ENCODE measurements at places on chromosomes 1 and 21. TPM values are rescaled to one million over a fixed set of nuclear protein-coding genes. Genes with fewer than 3 reads are reported as not detected.

DNA sequence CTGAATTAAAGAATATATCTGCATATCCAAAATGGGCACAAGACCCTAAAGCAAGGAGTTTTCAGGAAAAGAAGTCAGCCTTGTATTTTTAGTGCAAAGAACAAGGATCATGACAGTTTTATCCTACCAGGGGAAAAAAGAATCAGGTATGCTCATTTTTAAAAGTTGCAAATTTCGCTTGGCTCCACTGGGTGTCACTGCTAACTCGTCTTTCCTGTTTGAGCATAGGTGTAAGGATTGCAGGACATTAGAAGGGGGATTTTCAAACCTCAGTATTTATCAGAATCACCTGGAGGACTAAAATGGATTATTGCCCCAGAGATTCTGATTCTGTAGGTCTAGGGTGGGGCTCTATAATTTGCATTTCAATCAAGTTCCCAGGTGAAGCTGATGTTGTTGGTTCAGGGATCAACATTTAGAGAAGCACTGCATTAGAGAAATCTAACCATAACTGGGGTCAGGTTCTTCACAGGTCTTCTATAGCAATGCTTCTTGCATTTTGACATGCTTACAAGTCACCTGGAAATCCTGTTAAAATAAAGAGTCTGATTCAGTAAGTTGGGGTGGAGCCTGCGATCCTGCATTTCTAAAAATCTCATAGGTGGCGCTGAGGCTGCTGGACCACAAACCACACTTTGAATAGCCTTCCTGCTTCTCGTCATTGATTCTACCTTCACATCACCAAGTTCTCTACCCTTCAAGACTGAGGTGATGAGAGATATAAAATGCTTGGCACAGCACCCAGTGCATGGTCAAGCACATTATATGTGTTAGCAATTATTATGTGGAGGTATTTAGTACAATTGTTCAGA lies 39.6 kb downstream of the NUF2 start:
- H3K27ac ChIP-seq = no peak overlapping the region
- H3K4me3 ChIP-seq = no peak overlapping the region
- H3K4me1 ChIP-seq = no peaks in the 10 kb centered on the region
- peaks cover 11% of the 10 kb centered on the region for H3K27me3 ChIP-seq
- DNase-seq = no peak
- no peaks in the 10 kb centered on the region for H3K36me3 ChIP-seq

DNA sequence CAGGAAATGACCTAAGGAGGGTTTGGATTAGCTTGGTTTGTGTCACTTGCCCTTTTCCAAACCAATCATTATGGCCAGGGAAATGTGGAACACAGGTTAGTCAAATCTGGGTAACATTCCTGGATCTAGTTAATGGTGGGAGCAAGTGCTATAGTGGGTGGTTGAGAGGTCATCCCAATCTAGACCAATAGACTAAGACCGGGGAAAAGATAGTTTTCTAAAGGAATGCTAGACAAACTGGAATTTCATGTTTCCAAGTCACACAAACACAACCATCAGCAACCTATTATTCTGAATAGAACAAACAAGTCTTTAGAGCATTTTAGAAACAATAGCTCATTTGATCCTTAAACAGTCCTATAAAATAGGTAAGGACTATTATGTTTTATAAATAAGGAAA lies 4.3 kb upstream of the MAN1A2 start:
- H3K36me3 ChIP-seq = no peaks in the 10 kb centered on the region
- DNase-seq = no peak
- peak overlapping the region; percentile 58 for H3K27ac ChIP-seq
- H3K4me3 ChIP-seq = peak overlapping the region; percentile 56

C1orf115 gene
- polyA plus RNA-seq = 0.30 TPM

FAM151A gene
- not detected for polyA plus RNA-seq

DNA sequence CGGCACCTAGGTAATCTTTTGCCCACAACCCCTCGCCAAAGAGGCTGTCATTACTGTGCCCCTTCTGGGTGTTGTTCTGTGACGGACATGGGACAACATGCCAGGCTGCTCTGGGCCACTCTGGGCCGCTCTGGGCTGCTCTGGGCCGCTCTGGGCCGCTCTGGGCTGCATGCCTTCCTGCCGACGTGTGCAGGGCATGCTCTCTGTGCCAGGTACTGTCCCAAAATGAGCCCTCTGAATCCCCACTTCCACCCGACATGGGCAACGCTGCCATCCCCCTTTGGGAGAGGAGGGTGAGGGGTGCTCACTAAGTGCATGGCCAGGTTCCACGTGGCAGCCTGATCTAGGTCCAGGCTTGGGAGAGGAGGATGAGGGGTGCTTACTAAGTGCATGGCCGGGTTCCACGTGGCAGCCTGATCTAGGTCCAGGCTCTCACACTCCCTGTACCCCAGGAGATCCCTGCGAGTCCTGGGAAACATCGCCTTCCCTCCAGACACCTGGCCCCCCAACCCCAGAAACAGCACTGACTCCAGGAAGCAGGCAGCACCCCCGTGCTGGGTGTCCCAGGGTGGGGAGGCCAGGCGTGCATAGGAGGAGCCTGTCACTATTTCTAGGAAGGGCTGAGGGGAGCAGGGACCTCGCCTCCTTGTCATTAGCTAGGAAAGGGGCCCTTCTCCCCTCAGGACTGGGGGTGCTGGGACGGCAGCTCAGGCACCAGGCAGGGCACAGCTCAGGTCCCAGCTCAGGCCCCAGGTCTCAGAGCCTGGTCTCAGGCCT lies 16.5 kb downstream of the TTC34 start:
- H3K4me3 ChIP-seq = no peak overlapping the region
- no peaks in the 10 kb centered on the region for H3K36me3 ChIP-seq
- no peak overlapping the region for H3K27ac ChIP-seq
- H3K4me1 ChIP-seq = peaks cover 5% of the 10 kb centered on the region
- H3K27me3 ChIP-seq = peaks cover 4% of the 10 kb centered on the region

DNA sequence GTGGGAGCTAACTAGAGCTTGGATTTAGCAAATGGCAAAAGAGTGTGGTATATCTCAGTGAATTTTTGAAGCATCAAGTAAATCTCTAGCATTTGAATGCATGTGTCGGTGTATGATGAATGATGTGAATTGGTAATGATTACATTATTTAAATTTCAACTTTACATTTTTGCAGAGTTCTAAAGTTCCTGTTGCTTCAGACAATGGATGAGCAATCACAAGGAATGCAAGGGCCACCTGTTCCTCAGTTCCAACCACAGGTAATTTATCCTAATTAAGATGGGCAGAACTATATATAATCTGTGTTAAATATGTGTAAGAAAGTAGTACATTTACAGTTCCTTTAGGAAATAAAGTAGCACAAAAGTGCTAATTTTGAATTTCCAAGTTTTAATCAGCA lies 75.6 kb downstream of the NEK7 start:
- H3K27ac ChIP-seq = no peak overlapping the region
- DNase-seq = no peak
- H3K27me3 ChIP-seq = no peaks in the 10 kb centered on the region
- peaks cover 20% of the 10 kb centered on the region for H3K36me3 ChIP-seq
- H3K4me1 ChIP-seq = no peaks in the 10 kb centered on the region

DNA sequence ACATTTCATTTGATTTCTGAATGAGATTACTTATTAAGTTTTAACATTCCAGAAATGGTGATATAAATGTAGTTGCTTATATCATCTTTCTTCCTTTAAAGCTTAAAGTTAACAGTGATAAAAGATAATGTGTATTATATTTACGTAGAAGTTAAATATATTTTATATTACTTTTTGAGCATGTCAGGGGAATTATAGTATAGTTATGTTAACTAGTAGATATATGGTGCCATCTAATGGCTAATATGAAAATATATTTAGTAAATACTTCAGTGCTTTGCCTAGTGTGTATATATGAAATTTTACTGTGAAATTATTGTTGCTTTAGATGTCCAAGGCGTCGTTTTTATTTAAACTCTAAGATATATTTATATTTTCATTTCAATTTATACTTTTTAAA lies 51.5 kb downstream of the SYT14 start:
- H3K27ac ChIP-seq = no peak overlapping the region
- DNase-seq = no peak
- H3K36me3 ChIP-seq = no peaks in the 10 kb centered on the region

- no peaks in the 10 kb centered on the region for H3K27me3 ChIP-seq
- H3K27ac ChIP-seq = no peak overlapping the region
- H3K4me3 ChIP-seq = no peak overlapping the region
- DNase-seq = no peak
Observed at GRCh38 chr21:34262469-34262845, 101.3 kb upstream of the KCNE2 start.

DNA sequence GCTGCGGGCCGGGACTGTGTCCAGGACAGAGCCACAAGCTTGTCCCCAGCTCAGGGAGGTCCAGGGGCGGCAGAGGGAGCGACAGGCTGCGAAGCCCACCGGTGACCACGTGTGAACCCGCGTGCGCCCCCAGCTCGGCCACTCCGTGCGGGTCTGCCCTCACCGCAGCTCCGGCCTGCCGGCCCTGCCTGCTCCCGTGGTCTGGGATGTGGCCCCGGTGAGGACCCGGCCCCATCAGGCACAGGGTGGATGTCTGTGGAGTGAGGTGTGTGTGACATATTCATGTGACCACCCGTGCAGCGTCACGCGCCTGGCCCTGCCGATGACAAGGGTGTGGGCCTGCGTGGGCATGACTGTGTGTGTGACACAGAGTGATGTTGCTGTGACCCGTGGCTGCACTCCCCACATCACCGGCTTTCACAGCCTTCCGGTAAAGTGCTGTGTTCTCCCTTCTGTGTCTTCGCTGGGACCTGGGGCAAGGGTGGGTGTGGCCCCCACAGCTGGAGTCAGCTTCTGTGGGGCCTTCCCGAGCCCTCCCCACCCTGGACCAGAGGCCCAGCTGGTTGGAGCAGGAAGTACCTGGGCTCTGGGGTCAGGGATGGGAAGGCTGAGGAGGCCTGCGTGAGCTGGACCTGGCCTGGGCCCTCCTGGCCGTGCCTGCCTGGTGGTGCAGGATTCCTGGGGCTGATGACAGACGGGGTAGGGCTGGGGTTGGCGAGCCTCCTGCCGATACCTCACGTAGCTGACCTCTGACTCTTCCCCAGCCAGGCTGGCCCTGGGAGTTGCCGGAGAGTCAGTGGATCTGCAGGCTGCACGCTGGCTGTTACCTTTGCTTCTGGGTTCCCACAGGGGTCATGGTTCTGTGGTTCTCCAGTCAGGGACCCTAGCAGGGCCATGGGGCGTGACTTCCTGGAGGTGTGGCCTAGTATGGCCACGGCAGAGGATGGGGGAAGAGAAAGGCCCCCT lies 4.1 kb downstream of the RNF223 start:
- H3K27me3 ChIP-seq = no peaks in the 10 kb centered on the region
- H3K4me1 ChIP-seq = peaks cover 18% of the 10 kb centered on the region
- no peaks in the 10 kb centered on the region for H3K36me3 ChIP-seq
- no peak for DNase-seq

TAF1A gene
- 3.7 TPM for polyA plus RNA-seq

DNA sequence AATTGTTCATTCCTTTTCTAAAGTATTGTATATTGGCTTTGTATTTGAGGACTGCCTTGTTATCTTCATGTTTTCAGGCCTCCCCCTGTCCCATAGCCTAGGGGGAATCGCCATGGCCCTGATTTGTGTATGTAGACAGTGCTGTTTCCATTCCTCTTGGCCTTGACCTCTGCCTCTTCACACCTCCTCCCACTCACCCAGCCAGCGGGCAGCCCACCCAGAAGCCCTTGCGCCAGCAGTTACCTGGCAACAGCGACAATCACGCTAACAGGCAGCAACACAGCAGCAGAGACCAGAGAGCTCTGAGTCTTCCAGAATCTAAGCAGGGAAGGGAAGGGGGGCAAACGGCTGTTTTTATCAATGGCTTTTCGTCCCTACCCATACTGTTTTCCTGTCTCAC lies 50.0 kb upstream of the NPL start:
- no peaks in the 10 kb centered on the region for H3K27me3 ChIP-seq
- H3K36me3 ChIP-seq = no peaks in the 10 kb centered on the region
- H3K27ac ChIP-seq = no peak overlapping the region
- no peak overlapping the region for H3K4me3 ChIP-seq

GRCh38 chr1:3693321-3693720 lies 41.0 kb downstream of the TP73 start:
- DNase-seq = no peak
- H3K4me3 ChIP-seq = no peak overlapping the region
- H3K27ac ChIP-seq = no peak overlapping the region
- no peaks in the 10 kb centered on the region for H3K27me3 ChIP-seq
- H3K4me1 ChIP-seq = no peaks in the 10 kb centered on the region

UTS2 gene
- 45.6 TPM for polyA plus RNA-seq

GRCh38 chr21:41508415-41509144 lies 622 bp upstream of the TMPRSS2 start:
- no peaks in the 10 kb centered on the region for H3K4me1 ChIP-seq
- H3K27ac ChIP-seq = no peak overlapping the region
- H3K27me3 ChIP-seq = peaks cover 11% of the 10 kb centered on the region

DNA sequence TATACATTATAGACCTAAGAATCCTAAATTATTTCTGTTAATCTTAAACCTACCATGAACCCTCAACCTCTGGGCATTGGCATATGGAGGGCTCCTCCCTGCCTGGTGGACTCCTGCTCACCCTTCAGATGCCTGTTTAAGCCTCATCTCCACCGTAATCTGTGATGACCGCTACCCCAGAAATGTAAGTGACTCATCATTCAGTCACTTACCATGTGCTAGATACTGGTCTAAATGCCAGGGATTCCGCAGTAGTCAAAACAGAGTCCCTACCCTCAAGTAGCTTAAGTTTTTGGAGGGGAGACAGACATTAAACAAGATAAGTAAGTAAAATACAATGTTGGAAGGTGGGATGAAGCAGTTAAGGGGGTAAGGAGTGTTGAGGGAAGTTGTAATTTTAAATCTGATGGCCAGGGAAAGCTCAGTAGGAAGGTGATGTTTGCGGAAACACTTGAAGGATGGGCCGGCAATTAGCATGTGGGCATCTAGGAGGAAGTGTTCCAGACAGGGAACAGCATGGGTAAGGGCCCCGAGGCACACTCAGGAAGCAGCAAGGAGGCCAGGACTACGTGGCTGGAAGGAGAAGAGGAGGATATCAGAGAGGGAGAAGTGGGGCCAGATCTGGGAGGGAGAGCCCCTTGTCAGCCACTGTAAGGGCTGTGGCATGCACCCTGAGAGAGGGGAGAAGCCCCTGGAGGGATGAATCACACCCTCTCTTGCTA lies 141.7 kb upstream of the HOOK1 start:
- no peak for DNase-seq
- H3K36me3 ChIP-seq = no peaks in the 10 kb centered on the region
- no peaks in the 10 kb centered on the region for H3K4me1 ChIP-seq
- no peaks in the 10 kb centered on the region for H3K27me3 ChIP-seq
- no peak overlapping the region for H3K27ac ChIP-seq
- no peak overlapping the region for H3K4me3 ChIP-seq

CHODL gene
- not detected for polyA plus RNA-seq

GRCh38 chr1:94553323-94553730 lies 11.8 kb upstream of the F3 start:
- H3K36me3 ChIP-seq = no peaks in the 10 kb centered on the region
- no peak for DNase-seq
- peaks cover 2% of the 10 kb centered on the region for H3K27me3 ChIP-seq
- H3K4me3 ChIP-seq = no peak overlapping the region
- H3K27ac ChIP-seq = no peak overlapping the region

- no peak for DNase-seq
- H3K4me1 ChIP-seq = no peaks in the 10 kb centered on the region
- no peaks in the 10 kb centered on the region for H3K36me3 ChIP-seq
- H3K27me3 ChIP-seq = no peaks in the 10 kb centered on the region
- no peak overlapping the region for H3K4me3 ChIP-seq
- no peak overlapping the region for H3K27ac ChIP-seq
Observed at GRCh38 chr1:216690603-216691002, 32.6 kb downstream of the ESRRG start.

PTBP2 gene
- 3.2 TPM for polyA plus RNA-seq

Data from CD4-positive, CD25-positive, alpha-beta regulatory T cell (primary cell).